ENCODE measurements at places on chromosomes 11 and 22.

- no peak for DNase-seq
These were observed 45.5 kb upstream of the FTH1 start for GRCh38 chr11:62012832-62013461.

DNA sequence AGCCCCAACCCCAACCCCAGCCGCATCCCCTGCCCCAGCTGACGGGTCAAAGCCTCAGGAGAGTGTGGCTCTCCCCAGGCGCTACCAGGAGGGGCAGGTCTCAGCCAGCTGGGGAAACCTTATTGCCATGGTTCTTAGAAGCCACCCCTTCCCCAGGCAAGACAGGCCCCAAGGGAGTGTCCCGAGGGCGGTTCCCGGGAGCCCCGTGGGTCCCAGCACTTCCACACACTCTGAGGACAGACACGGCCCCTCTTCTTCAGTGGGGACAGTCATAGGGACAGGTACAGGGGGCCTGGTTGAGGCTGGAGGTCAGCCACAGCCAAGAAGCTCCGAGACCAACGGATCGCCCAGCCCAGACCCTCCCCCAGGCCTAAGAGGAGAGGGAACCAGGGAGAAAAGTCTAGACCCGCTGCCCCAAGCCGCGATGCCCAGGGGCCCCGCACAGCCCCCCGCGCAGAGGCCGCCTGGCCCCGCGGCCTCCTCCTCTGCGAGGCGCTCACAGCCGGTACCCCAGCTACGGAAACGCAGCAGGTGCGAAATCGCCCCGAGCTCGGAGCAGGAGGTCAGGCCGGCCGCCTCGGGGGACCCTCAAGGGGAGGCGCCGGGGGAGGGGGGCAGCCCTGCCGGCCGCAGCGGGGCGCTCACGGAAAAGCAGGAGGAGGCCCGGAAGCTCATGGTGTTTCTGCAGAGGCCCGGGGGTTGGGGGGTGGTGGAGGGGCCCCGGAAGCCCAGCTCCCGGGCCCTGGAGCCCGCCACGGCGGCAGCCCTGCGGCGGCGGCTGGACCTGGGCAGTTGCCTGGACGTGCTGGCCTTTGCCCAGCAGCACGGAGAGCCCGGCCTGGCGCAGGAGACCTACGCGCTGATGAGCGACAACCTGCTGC, 2.6 kb downstream of the KLHDC7B start:
- DNase-seq, result no peak

DNA sequence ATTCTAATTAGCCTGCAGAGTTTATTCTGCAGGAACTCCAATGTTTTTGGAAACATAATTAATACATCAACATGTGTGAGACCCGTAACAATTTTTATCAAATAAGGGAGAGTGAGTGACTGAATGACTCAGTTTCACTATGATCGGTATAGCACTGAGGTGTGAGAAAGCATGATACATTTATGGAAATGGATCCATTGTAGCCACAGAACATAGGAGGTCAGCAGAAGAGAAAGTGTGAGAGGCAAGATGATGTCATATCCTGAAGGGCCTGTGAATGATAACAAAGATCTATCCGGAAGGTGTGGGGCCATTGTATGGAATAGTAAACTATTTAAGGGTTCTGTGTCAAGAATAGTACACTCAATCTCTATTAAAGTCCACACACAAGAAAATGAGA, 1406.1 kb upstream of the TENM4 start:
- no peak for DNase-seq

DNA sequence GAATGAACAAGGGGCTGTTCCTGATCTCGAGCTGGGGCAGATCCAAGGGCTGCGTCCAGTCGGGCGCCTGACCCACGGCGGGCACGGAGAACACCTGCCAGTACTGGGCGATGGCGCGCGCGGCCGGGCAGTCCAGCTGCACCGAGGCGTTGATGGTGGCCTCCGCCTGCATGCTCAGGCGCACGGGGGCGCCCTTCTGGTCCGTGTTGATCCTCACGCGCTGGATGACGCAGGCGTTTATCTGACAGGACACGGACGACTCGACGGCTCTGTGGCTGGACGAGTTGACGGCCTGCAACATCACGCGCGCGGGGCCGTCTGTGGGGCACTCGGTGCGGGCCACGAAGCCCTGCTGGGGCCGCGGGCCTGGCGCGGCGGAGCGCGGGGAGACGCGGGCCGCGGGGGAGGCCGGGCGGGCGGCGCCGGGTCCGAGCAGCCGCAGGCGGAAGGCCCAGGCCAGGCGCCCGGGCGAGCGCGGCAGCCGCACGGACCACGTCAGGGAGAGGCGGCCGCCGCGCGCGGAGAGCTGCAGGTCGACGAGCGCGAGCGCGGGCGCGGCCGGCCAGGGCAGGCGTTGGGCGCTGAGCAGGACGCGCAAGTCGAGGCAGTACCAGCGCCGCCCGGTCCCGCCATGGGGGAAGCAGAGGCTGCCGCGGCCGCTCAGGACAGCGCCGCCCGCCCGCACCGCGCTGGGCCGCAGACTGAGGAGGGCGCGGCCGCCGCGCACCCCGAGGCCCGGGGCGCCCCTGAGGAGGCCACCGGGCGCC, 511 bp downstream of the PKDREJ start:
- DNase-seq, result peak; percentile 32

DNA sequence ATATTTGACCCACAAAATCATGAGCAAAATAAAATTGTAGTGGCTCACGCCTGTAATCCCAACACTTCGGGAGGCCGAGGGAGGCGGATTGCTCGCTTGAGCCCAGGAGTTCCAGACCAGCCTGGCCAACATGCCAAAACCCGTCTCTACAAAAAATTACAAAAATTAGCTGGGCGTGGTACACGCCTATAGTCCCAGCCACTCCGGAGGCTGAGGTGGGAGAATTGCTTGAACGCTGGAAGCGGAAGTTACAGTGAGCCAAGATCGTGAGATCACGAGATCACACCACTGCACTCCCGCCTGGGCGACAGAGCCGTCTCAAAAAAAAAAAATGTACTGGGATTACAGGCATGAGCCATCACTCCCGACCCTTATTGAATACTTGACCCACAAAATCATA, 2.0 kb upstream of the RRAS2 start:
- DNase-seq, result no peak
